NCI-H1436 treated with DMSO at 0.1 percent for 48 hours (cell line): ENCODE measurements at places on chromosomes 5 and 9.

DNA sequence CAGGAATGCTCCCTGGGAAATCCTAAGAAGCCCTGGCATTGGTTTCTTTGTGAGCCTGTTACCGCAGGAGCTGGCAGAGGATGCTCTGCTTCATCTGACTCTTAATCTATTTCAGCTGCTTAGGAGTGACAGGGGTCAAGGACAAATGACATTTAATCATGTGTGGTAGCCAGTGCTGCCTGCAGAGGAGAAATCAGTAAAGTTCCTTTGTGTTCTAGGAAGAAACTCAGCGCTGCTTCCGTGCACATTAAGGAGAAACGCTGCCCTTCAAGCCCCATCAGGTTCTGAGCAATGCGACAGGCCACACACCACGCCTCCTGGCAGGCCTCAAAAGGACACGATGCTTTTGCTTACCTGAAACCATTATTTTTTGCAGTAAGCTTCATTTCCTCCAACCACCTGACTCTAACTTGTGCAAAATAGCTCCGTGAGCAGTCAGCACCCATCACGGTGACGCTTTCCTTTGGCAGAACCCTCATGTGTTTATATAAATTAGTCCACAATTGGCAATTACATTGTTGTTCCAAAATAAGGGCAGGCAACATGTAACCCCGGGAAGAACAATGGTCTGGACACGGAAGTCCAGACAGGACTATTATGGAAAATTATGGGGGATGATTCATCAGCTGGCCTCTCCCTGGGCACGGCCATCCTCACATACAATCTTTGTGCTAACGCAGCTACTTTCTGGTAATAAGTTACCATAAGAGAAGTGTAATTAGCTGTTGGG is 387.9 kb upstream of the DAP start:
- DNase-seq: no peak

DNA sequence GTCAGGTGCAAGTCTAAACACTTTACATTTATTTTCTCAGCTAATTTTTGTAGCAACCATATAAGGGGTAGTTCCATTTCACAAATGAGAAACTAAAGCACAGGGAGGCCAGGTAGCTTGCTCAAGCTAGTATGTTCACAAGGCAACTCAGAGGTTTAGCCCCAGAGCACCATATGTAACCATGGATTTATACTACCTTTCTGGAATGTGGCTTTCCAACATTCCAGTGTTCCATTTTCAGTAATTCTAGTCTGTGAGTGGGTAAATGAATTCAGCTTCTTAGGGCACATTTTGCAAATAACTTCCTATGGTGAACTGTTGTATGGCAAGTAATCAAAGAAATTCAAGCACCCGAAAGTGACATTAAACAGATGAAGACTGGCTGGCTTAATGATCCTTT is 25.0 kb upstream of the CAST start:
- DNase-seq: no peak

DNA sequence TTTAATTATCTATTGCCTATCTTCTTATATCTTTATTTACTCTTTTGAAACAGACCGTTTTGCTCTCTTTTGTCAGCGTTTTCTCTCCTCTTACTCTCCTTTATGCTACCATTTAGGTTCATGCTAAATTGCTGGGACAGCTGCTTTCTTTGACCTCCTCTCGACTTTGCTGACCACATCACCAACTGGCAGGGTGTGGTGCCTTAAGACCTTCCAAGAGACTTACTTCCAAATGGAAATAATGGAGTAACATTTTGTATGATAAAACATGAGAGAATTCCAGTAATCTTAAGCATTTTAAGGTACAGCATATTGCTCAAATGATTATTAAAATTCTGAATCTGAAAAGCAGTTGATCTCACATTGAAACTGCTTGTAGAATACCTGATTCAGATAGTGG is 71.5 kb upstream of the MEF2C start:
- no peak for DNase-seq

GRCh38 chr5:141512911-141513626 is 24.2 kb downstream of the PCDHGC5 start:
- no peak for DNase-seq

DNA sequence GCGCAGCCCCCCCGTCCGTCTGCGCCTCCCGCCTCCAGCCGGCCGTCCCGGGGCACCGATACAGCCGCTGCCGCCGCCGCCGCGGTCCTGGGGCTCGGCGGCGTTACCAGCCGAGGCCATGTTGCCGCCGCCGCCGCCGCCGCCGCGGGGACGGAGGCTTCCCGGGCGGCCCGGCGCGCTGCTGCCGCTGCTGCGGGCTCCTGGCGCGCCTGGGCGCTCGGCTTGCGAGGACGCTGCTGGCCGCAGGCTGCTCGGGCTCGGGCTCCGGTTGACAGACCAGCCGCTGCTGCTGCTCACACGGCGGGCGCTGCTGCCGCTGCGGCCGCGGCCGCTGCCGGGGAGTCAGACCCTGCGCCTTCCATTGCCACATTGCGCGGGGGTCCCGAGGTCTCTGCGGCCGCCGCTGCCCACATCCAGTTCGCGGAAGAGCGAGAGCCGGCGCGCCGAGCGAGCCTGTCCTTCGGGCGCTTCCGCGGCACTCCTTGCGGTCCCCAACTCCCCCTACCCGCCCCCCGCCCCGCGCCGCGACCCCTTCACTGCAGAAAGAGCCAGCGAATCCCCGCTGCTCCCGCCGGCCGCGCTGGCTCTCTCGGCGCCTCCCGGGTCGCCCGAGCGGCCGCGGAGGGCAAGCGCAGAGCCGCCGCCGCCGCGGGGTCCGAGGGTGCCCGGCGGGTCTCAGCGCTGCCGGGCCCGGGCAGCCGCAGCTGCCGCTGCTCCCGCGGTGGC is 8.4 kb downstream of the PTCH1 start:
- no peak for DNase-seq

DNA sequence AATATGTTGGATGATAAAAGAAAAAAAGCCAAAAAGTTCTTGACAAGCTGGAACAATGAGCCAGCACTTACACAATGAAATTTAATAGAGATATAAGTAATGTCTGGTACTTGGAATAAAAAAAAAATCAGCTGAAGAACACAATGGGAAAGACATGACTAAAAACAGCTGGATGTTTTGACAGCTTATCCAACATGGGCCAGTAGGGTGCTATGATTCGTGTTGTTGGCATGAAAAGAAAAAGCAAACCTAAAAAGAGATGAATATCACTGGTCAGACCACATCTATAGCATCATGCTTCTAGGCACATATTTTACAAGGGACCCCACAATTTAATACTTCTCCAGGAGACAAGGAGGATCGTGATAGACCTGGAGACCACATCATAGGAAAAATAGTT is 175.3 kb downstream of the ARL15 start:
- DNase-seq: no peak

DNA sequence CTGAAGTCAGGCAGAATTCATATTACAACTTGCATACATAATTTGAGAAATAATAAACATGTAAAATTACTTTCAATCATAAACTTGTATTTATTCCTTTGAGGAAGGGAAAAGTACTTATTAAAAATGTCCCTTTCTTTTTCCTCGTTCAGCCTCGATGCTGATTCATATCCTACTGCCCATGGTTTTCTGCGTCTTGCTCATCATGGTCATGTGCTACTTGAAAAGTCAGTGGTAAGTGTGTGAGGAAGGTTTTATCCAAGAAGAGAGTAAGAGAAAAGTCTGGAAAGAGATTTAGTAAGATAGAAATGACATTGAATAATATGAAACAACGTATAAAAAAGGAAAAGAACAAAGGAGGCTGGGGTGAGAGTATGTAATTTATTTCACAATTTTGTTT is 85.9 kb downstream of the OSMR start:
- no peak for DNase-seq

DNA sequence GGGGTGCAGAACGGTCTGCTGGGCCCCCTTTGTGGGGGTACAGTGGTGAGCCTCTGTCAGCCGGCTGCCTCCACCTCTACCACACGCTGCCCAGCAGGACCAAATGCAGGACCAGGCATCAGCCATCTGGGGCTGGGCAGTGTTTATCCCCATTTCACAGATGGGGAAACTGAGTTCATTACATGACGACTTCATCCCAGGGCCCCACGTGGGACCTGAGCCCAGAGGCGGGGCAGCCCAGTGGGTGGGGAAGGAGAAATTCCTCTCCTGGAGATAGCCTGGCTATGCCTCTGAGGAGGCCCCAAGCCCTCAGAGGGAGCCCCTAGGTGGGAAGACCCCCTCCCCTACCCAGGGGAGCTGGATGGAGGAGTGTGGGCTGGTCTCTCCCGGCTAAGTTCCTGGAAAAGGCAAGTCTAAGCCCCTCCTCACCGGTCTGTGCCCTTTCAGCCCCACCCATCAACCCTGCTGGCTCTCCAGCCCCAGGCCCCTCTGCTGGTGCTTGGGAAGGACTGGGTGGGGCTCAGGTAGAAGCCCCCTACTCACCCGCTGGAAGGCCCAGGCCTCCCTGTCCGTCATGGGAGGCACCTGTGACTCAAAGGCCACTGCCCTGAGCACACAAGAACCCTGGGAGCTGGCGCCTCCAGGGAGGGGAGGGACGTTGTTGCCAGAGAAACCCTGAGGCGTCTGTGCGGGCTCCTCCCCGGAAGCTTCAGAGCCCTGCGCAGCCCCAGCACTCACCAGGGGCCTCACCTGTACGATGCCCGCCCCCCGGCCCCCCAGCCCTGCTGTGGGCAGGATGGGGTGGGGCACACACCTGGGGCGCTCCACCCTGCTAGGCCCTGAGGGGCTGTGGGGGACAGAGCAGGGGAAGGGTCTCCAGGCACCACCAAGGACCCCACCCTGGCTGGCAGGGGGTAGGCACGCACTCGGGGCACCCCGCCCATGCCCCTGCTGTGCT is 7.4 kb upstream of the CCDC187 start:
- peak; percentile 36 for DNase-seq

DNA sequence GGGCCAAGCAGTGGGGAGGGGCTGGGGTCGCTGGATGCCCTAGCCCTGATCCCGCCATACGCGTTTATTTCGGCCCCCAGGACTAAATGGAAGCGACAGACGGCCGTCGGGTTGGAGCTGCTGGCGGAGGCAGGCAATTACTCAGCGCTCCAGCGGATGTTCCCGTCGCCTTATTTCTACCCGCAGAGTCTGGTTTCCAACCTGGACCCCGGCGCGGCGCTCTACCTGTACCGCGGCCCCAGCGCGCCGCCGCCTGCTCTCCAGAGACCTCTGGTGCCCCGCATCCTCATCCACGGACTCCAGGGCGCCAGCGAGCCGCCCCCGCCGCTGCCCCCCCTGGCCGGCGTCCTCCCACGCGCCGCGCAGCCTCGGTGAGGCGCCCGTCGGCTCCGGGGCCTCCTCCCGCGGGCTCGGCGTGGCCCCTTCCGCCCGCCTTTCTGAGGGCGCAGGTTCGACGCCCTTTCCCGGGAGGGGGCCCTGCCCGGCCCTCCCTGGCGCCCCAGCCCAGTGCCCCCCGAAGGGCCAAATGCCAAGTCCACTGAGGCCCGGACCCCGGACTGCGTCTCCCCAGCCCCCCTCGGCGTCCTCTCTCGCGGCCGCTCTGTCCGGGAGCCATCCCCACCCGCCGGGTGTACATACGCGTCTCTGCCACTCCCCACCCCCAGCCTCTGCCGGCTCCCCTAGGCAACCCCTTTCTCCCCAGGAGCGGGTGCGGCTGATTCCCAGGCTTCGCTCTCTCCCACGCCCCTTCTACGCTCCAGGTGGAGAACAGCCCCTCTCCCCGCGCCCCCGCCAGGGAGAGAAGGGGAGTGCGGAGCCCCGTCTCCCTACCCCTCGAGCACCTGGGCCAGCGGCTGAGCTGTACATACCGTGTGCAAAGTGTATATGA is 7.0 kb downstream of the BARHL1 start:
- DNase-seq: no peak

DNA sequence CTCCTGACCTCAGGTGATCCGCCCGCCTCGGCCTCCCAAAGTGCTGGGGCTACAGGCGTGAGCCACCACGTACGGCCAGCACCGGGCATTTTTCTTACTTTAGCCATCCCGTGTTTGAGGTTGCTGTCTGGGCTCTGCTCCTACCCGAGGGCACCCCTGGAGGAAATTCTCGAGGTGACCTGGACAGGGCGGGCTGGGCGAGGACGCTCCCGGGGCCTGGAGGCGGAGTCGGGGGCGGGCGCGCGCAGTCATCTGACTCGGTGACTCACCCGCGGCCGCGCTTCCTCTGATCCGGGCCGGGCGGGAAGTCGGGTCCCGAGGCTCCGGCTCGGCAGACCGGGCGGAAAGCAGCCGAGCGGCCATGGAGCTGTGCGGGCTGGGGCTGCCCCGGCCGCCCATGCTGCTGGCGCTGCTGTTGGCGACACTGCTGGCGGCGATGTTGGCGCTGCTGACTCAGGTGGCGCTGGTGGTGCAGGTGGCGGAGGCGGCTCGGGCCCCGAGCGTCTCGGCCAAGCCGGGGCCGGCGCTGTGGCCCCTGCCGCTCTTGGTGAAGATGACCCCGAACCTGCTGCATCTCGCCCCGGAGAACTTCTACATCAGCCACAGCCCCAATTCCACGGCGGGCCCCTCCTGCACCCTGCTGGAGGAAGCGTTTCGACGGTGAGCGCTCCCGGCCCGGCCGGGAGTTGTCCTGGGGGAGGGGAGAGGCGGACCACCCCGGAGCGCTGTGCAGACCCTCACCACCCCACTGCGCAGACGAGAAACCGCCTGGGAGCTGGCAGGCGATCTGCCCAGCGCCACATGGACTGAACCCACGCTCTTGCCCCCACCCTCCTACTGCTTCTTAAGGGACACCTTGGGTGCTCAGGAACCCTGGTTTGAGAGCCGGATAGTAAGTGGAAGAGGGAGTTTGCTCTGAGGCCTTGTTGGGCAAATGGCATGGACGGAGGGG is at the start of gene HEXB:
Gene HEXB, plus strand, starts transcription at position 334 of the 952 bp plus-strand sequence. Its CDS starts 28 bp downstream, at position 362.
- DNase-seq: peak; percentile 21

GRCh38 chr5:151490627-151491026 is 43.2 kb downstream of the SLC36A1 start:
- no peak for DNase-seq

GRCh38 chr9:124771867-124772679 is 962 bp upstream of the NR6A1 start:
- no peak for DNase-seq
